ENCODE measurements at places on chromosomes 3 and 15.

- DNase-seq = no peak
Observed at GRCh38 chr15:76057332-76058000, 2.3 kb upstream of the TMEM266 start.

DNA sequence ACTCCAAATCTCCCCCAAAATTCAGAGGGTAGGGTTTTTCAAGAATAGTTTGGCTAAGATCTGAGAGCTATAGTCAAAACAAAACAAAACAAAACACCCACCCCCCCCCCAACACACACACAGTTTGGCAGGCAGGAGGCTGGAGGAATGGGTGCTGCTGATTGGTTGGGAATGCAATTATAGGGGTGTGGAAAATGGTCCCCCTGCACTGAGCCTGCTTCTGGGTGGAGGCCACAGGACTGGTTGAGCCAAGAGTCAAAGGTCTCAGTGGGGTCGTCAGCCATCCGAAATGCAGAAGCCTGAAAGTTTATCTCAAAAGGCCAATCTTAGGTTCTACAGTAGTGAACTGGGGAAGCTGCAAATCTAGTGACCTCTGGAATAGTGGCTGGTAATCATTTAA is 2.5 kb upstream of the HACD2 start:
- no peak for DNase-seq

- no peak for DNase-seq
Observed at GRCh38 chr3:150723946-150724345, 20.2 kb upstream of the ERICH6 start.

- DNase-seq = no peak
Observed at GRCh38 chr15:80852676-80853075, 73.5 kb downstream of the CEMIP start.

All from upper lobe of right lung (tissue), 1 donor.